Activated T-helper 2 cell treated with anti-CD3 and anti-CD28 coated beads, Interferon-gamma antibody, Interleukin-2, Interleukin-4, amounts not matched to agents 10 μg/mL and 5 μg/mL and 100 μg/mL, durations not matched to agents 14 hours and 24 hours and 36 hours (primary cell): ENCODE measurements at places on chromosomes 11 and 22. TPM values are rescaled to one million over a fixed set of nuclear protein-coding genes. Genes with fewer than 3 reads are reported as not detected.

DNA sequence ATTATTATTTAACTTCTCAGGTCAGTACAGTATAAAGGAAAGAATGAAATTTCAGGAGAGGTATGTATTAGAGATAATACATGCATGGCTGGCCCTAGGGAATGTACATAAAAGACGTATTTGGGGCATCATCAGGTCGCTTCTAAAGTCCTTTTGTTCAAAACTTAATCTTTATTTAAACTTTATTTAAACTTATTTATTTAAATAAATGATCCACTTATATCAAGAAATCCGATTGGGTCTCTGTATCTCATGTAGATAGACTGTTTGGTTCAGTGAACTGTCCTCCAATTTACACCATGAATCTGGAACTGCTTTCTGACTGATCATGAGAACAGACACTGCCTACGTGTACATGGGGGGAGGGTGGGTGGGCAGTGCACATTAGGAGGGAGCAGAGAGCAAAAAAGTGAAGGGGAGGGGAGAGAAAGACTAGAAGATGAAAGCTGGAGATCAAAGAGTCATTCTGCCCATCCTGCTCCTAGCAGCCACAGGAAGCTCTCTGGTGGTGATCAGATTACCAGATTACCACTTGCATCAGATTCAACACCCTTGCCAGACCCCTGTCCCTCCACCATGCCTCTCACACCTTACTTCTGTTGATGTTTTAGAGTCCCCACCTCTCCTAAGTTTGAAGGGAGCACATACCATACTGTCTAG is 92.1 kb upstream of the MTMR2 start:
- DNase-seq: peak; percentile 36

DNA sequence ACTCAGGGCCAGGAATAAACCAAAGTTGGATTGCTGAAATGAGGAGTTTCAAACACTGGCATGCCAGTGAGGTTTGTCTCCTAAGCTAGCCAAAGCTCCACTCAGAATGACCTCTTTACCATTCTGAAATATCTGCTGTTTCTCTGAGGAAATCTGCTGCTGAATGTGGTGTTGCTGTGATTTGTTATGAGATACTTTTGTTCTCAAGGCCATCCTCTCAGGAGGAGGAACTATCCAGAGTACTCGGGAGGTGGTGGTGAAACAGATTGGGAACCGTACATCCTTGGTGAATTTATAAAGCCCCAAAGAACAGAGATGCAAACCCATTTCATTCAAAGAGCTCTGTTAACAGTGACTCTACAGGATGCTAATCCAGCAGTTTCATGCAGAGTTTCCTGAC is 50.5 kb downstream of the BDNF start:
- DNase-seq: no peak

- DNase-seq: no peak
These were observed 5.4 kb downstream of the CRY2 start for GRCh38 chr11:45852712-45853101.

The APOL5 gene
- total RNA-seq: not detected in 2 replicates

The H19 gene
- total RNA-seq: 0.34 TPM in 1 of 2 replicates, not detected in the other
